ENCODE measurements at places on chromosomes 7 and 10.

DNA sequence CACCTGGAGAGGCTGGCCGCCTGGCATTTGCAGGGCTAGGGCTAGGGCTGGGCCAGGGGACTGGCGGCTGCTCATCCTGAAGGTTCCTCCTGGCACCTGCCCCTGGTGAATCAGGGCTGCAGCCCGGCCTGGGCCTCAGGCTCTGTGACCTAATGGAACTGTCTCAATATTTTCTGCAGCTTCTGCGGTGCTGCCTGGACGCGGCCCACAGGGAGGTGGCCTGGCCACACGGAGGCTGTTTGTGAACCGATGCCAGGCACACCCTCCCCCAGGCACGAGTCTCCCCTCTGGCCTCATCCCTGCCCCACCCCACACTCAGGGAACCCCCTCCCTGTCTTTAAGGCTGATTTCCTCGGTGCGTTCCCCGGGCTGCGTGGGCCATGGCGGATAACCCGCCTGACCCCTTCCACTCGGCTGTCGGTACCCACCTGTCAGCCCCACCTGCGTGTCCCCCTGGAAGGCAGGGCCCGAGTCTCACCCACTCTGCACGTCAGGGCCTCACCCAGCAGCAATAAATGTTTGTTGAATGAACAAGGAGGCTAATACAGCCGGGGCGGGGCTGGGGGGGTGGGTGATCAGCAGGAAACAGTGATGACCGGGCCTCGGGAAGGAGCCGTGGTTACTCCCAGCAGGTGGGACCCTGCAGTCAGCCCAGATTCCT is 54.5 kb upstream of the DNAJB6 start:
- DNase-seq, result no peak

DNA sequence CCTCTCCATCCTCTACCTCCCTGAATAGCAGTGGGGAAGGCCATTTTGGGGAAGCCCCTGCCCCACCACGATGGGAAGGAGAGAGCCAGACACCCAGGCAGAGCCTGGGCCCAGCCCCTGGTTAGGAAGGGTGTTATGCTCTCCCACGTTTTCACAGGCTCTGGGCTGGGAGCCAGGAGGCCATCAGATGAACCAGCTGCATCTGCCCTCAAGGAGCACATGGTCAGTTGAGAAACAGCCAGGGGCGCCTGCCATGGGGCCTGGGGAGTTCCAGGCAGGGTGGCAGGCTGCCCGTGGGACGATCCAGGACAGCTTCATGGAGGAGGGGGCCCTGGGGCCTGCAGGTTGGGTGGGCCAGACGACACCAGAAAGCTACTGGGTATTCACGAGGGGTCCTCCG is 47.5 kb downstream of the CAMK2B start:
- DNase-seq, result no peak

DNA sequence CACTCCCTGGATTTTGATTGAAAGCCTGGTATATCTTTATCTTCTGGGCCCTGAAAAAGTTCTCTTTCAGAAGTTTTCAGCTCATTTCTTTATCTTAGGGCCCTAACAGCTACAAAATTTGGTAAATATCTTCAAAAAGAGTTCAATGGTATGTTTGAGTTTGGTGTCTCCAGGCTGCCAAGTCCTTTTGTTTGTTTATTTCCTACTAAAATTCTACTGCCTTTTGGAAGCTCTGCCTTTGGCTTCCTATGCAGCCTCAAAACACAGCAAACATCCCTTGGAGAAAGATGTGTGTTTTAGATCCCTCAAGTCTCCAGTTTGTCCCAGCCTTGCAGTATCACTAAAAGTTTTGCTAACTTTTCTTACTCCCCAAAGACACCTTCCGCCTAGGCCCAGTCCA is 146.8 kb downstream of the LRRTM3 start:
- no peak for DNase-seq

- DNase-seq, result no peak
These were observed 886 bp upstream of the TET1 start for GRCh38 chr10:68559251-68559650.

- DNase-seq, result no peak
These were observed 19.0 kb upstream of the CAPZA2 start for GRCh38 chr7:116843378-116843777.

GRCh38 chr7:106346678-106347217 is 62.0 kb upstream of the NAMPT start:
- no peak for DNase-seq

GRCh38 chr7:28900311-28900710 is 57.8 kb downstream of the TRIL start:
- DNase-seq, result no peak

DNA sequence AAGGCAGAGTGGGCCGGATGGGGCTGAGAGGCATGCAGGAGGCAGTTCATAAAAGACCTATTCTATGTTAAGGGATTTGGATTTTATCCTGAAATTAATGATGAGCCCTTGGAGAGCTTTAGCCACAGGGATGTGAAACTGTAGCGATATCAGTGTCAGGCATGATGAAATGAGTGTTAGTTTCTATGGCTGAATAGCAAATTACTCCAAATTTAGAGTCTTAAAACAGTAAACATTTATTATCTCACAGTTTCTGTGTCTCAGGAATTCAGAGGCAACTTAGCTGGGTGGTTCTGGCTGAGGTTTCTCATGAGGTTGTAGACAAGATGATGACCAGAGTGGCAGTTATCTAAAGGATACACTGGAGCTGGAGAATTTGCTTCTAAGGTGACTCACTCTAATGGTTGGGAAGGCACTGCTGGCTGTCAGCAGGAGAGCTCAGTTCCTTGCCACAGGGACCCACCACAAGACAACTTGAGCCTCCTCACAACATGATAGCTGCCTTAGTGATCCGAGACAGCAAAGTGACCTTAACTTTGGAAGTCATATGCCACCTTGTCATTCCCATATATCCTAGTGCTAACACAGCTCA is 36.7 kb upstream of the SFTPD start:
- DNase-seq, result no peak

- no peak for DNase-seq
These were observed 22.8 kb downstream of the PWWP2B start for GRCh38 chr10:132419538-132420468.

- no peak for DNase-seq
These were observed 303.8 kb downstream of the KCNMA1 start for GRCh38 chr10:77333610-77334340.

DNA sequence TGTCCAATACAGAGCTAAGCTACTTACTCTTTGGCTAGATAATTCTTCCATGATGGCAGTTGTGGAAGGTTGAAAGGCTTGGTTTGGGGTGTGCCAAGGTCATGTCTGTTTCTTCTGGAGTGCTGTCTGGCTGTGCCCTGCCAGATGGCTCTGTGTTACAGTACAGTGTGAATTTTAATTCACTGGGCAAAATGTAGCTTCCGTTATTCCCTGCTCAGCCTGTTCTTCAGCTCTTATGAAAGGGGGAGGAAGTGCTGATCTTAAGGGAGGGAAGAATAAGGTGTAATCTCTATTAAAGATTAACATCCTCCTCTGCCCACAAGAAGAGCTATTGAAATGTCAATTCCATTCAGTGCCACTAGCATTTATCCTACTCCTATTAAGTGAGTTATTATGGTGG is 52.2 kb downstream of the SND1 start:
- peak; percentile 92 for DNase-seq

DNA sequence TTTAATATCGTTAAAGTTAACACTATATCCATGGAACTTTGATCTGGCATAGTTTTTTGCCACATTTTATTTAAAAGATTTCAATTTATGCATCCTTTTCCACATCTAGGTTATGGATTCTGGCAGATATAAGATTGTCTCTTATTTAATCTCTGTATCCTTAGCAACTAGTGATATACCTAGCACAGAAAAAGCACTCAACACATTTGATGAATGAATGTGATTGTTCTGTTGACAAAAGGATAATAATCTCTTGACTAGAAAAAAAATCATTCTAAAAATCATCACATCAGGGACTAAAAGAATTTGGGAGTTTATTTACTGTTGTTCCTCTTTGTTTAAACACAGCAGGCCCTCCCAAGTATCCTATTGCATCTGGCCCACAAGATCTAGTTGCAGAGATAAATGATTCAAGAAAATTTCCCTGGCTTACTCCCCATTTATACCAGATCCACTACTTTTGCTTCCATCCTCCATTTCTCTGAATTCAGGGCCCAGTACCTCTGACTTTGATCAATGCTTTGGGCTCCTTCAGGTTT is 84.0 kb upstream of the C1GALT1 start:
- no peak for DNase-seq

DNA sequence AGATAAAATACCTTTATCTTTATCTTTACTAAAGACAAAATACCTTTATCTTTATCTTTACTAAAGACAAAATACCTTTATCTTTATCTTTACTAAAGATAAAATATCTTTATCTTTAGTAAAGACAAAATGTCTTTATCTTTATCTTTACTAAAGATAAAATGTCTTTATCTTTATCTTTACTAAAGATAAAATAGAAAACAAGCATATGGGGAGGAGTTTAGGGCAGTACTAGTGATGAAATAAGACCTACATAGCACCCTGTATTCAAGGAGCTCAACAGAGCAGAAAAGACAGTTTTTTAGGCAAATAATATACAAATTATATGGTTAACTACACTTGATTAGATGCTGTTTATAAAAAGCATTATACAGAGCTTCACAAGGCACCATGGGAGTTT is 19.3 kb downstream of the ANKRD22 start:
- no peak for DNase-seq

DNA sequence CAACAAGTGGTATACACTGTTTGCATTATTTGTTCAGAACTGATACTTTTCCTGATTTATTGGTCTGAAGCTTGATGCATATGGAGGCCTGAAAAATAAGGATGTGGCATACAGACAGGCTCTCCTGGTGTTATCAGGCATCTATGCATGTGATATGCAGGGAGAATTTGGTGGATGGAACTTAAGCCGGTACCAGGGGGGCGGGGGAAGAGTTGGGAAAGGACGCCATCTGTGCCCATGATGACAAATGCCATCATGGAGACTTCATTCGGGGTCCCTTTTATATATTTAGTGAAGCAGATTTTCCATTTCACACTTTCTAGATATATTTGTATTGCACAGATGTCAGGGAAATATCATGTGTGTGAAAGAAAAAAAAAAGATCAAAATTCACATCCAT is 5.4 kb downstream of the HECW1 start:
- DNase-seq, result no peak

DNA sequence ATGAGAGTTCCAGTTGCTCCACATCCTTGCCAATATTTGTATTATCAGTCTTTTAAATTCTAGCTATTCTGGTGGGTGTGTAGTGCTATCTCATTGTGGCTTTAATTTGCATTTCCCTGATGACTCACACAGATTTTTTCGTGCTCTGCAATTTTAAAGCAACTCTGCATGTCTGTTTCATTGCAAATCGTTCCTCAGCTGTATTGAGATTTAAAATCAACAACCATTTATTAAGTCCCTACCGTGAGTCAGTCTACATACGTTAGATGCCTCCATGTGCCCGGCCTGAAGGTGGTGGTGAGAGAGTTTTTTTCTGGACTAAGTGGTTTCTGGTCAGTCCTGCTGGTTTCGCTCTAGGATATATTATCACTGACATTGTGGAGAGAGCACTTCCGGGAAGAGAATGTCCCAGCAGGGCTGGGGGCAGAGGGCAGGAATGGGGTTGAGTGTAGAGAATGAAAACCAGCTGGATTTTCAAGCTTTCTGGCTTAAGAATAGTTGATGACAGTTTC is 8.4 kb upstream of the HYCC1 start:
- DNase-seq, result no peak

- no peak for DNase-seq
These were observed 16.2 kb downstream of the ATG9B start for GRCh38 chr7:151008143-151008510.

- no peak for DNase-seq
These were observed 14.2 kb downstream of the SKAP2 start for GRCh38 chr7:26850193-26850651.

DNA sequence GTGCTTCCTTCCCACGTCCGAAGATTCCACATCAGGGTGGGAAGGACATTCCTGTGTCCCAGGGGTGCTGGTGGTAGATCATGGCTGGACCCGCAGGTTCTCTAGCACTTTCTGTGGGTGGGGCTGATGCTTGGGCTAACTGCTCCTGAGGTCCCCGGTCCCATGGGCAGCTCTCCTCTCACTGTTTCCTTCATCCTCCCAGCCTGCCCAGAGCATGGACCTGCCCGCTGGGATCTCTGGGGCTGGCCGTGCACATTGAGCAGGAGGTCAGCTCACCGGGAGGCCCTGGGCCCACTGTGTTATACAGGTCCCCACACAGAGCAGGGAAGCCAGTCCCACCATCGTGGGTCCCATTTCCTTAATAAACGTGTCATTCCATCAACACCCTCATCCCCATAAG is 502.3 kb downstream of the TCERG1L start:
- DNase-seq, result no peak

- no peak for DNase-seq
These were observed 67.0 kb downstream of the CTBP2 start for GRCh38 chr10:125093199-125093973.

DNA sequence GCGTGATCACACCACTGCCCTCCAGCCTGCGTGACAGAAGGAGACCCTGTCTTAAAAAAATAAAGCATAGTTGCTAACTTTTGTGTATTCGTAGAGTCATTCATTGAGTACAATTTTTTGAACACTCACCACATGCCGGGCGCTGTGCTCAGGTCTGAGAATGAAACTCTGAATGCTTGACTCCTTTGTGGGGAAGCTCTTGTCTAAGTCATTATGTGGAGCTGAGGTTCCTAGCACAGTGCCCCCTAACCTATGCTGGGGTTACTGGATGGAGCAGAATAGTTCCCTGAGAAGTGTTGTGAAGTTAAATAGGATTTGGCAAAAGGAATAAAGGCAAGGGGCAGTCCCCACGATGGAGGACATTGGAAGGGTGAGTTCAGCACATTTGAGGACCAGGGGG is 123.3 kb downstream of the CELF2 start:
- no peak for DNase-seq

GRCh38 chr7:153185936-153186335 is 426.4 kb downstream of the ACTR3B start:
- no peak for DNase-seq

- DNase-seq, result no peak
These were observed 38.6 kb downstream of the SFTPD start for GRCh38 chr10:79910344-79910743.

- no peak for DNase-seq
These were observed 2.6 kb upstream of the PPP1R3A start for GRCh38 chr7:113921363-113921762.

DNA sequence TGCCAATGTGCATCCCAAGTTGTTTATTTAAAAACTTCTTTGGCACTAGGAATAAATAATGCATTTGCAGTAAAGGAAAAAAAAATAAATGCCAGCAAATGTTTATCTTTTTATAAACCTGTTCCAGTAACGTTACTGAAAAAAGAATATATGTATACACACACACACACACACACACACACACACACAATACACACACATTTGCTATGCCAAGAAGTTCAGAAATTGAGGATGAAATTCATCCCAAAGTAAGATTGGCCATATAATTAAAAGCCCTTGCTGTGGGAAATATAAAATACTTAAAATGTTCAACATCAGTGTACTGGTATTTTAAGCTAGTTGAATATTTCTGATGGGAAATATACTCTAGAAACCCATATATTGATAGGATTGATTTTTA is 2.6 kb downstream of the PLXDC2 start:
- DNase-seq, result no peak

DNA sequence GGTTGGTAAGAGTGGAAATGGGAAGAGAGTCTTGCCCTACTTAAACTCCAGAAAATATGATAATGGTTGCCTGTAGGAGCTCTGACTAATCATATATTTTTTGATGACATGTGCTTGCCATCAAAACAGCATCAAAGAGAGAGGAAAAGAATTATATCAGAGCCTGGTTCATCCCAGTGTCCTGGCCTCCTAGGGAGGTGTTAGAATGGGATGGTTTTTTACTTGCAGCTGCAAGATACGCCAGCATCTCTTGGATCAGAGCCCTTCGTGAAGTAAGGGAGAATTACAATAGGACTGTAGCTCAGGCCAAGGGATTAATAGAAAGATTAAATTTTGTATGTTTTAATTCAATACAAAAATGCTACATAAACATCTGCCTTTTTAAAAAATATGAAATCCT is 177.6 kb upstream of the HDAC9 start:
- DNase-seq, result no peak

Data from cerebellar cortex (tissue), 1 donor.